ENCODE measurements at places on chromosomes 7 and 10.

GRCh38 chr7:132542895-132543294, 33.4 kb downstream of the PLXNA4 start:
- DNase-seq: no peak

GRCh38 chr7:55898287-55898686, 11.0 kb downstream of the ZNF713 start:
- DNase-seq: no peak

GRCh38 chr10:50400694-50401093, 149.4 kb upstream of the ASAH2 start:
- no peak for DNase-seq

- no peak for DNase-seq
Observed at GRCh38 chr7:152366662-152367061, 69.1 kb downstream of the KMT2C start.

DNA sequence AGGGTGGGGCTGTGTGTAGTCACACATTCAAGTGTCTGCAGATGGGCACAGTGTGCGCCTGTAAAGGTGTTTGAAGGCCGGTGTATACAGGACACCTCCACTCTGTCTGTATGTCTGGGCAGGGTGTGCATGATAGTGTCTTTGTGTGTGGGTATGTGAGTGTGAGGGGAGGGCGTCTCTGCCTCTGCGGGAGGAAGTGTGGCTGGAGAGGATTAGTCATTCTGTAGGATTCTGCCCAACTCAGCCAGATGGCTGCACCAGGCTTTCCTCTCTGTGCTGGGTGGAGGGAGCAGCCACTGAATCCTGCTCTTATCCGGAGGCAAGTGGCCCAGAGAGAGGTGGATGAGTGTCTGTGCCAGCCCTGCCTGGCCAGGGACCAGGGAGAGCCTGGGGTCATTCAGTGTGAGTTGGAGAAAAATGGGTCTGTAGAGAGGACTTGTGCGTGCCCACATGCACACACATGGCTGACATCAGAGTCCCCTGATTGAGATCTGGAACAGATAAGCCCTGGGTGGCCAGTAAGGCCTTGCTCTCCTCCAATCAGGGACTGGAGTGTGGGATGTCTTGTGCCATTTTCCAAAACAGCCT, 1.7 kb downstream of the SFXN3 start:
- peak; percentile 89 for DNase-seq

DNA sequence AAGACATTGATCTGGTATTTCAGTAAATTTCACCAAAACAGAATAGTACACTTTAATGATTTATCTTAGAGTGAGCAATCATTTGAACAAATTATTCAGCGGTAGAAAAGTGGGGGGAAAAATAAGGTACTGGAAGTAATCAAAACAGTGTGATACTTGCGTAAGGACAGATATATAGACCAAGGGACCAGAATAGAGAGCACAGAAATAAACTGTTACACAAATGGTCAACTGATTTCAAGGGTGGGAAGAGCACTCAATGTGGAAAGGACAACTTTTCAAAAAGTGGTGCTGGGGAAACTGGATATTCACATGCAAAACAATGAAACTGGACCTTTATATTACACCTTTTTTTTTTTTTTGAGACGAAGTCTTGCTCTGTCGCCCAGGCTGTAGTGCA, 119.9 kb downstream of the NRBF2 start:
- DNase-seq: no peak

DNA sequence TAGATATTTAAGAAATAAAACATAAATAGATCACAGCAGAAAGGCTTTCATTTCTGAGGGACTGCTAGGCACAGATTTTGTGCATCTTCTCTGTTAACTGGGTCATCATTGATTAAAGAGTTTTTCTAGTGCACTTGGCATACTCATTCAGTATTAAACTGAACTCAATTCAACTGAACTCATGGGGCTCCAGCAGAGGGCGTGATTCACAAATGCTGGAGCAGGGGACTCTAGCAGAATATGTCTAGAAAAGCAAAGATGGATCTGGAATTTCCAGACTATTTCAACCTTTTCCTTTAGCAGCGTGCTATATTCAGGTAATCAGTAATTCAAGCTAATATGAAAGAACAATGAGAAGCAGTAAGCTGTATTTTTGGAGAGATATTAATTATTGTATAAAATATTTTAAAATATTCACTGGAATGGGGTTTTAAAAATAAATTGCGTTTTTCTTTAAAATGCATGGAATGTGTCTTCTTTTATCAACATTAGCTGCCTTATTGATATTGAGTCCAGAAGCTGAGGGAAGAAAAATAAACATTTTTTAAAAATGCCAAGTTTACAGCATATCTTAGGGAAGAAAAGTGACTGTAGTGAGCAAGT, 296.8 kb upstream of the CACNA2D1 start:
- peak; percentile 43 for DNase-seq

DNA sequence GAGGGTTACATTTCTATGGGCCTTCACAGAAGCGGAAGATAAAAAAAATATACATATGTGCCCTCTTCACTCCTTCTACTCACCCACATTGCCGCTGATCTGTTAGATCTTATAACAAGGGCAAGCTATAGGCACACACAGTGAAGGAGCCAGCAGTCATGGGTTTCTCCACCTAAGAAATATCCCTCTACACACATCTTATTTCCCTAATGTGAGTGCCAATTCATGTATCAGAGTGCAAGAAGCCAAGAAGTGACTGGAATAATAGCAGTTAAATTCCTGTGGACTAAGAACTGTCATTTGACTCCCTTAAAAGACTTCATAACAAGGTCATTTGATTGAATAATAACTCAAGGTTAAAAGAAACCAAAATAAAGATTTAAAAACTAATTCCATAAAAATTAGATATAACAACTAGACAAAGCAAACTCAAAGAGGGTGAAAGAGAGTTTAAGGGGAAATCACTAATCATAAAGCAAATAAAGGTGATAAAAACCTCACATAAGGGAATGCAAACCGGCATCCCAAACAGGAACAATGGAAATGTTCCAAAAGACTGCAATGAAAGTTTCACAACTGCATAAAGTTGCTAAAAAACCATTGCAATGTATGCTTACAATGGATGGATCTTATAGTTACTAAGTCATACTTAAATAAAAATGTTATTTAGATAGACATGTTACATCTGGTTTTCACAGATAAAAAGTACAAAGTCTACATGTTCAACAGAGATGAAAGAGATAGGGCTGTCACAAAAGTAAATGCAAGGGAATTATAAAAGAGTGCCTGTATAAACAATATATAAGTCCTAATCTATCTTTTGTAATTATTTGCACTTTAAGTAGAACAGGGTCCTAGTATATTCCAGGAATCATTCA, 42.8 kb downstream of the ARHGAP21 start:
- peak; percentile 32 for DNase-seq
